Stimulated activated CD4-positive, alpha-beta T cell treated with anti-CD3 and anti-CD28 coated beads, TNF-alpha, amount 100 ng/mL, for 24 hours (primary cell): ENCODE measurements at places on chromosomes 7 and 10.

DNA sequence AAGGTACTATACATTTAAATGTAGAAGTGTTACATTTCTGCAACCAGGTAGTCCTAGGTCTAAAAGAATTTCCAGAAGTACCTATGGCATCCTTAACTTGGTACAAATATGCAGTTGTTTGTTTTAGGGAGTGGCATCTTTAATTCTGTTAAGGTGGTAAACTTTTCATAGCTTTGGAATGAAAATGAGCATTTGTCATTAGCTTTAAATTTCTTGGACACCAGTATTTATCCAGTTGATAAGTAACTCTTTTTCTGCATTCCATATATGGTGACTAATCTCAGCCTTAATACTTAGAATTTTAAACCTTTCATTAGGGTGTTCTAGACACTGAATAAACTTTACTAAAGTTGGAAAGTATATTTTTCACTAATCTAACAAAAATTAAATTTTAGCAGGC lies 10.8 kb downstream of the SLF2 start:
- DNase-seq = no peak

- DNase-seq = no peak
These were observed 420.4 kb upstream of the ZMIZ1 start for GRCh38 chr10:78648256-78648860.

DNA sequence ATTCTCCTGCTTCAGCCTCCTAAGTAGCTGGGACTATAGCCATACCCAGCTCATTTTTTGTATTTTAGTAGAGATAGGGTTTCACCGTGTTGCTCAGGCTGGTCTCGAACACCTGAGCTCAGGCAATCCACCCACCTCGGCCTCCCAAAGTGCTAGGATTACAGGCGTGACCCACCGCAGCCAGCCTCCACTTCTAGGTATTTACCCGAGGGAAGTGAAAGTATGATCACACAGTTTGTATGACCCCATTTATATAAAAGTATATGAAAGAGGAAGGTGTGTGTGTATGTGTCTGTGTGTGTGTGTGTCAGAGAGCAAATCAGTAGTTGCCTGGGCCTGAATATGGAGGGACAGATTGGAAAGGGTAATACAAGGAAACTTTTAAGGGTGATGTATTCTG lies 2.0 kb upstream of the PURB start:
- no peak for DNase-seq

- DNase-seq = no peak
These were observed 48.4 kb upstream of the SEMA3C start for GRCh38 chr7:80967071-80967916.

DNA sequence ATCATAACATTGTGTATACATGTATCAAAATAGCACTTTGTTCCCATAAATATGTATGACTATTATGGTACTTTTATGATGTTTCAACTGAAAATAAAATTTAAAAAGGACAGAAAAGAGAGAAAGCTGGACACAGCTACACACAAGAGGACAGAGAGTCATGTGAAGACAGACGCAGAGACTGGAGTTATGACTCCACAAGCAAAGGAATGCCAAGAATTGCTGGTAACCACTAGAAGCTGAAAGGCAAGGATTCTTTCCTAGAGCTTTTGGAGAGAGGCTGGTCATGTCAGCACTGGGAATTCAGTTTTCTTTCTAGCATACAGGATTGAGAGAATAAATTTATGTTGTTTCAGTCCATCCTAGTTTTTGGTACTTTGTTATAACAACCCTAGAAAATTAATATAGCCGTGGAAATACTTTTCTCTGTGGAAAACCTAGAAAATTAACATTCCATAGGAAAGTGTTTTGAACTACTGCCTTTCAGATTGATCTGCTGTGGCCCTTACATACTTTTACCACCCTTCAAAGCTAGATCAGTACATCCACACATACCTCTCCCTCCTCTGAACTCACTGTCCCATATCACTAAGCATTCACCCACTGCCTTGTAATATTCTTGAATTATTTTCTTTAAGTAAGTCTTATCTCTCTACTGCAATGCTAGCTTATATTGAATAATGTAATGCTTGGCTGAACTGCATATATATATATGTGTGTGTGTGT lies 575.3 kb downstream of the IPMK start:
- DNase-seq = no peak

DNA sequence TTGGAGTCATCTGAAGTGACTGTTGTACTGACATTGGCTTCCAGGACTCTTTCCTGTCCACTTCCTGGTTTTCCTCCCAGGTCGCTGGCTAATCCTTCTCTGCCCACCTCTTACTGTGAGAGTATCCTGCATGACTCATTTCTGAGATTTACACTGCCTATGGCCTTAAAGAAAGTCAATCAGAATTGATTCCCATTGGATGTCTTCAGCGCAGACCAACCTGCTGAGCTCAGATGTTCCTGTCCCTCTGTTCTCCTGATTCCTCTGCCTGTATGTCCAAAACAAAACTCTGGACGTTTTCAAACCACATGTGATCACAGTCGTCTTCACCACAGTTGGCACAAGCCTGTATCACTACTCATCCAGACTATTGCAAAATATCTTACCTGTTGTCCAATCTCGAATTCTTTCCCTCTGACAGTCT lies 262.1 kb downstream of the CREB5 start:
- no peak for DNase-seq

DNA sequence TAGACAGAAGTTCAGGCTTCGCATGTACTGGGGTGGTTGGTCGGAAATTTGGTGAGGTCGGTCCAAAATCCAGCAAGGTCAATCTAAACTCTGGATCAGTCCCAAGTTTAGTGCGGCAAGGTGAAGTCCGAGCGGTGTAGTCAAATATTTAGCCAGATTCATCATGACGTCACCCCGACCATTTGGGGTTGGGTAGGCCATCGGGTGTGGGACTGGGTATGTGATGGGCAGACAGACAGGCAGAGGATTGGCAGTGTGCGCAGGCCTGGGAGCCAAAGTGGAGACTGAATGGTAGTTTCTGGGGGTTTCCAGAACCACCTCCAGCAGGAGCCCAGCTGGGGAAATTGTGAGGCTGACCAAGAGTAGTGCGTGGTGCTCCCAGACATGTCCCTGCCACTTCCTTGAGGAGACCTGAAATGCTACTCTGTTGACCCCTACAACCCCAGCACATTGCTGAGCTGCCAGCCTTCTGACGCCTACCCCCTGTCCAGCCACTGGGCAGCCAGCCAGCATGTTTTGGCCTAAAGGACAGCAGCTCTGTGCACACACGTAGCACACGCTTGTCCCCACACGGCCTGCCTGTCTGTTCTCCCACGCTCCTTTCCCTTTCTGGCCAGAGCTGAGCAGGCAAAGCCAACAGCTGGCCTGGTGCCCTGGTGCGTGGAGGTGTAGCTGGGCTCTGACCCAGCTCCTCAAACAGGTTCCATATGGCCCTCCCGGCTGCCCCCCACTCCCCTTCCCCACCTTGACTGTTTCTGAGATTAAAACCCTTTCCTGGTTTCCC lies 55.9 kb downstream of the FAM241B start:
- no peak for DNase-seq

GRCh38 chr10:128275388-128276177 lies 149.4 kb upstream of the MKI67 start:
- DNase-seq = no peak

DNA sequence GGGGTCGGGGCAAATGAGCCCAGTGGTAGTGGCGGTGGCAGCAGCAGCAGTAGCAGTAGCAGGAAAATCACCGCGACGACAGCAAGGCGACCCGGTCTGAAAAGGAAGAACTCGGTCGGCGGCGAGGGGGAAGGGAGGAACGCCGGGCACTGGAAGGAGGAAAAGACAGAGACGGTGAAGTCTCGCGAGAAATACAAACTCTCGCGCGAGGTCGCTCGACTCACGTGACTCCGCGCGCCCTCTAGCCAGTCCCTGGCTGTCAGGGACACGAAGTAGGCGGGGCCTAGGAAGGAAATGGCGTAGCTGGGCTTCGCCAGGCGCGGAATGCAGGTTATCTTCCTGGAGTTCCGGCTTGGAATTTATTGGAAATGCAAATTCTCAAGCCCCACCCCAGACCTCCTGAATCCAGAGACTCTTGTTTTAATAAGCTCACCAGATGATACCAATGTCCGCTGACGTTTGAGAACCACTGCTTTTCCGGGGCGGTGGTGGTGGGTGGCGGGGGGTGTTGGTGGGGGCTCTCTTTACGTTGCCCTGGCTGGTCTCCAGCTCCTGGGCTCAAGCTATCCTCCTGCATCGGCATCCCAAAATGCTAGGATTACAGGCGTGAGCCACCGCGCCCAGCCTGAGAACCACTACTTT lies at the start of gene SMNDC1:
Gene SMNDC1 (minus strand): TSS at position 141 of the 642 bp plus-strand sequence. CDS start 1,333 bp downstream, outside the sequence.
- DNase-seq = peak; percentile 91

- peak; percentile 43 for DNase-seq
These were observed 37.8 kb downstream of the RSU1 start for GRCh38 chr10:16779384-16779915.

- no peak for DNase-seq
These were observed 3.1 kb upstream of the ABCA13 start for GRCh38 chr7:48168159-48168558.

GRCh38 chr7:99106821-99107241 lies 37.1 kb downstream of the SMURF1 start:
- DNase-seq = no peak

DNA sequence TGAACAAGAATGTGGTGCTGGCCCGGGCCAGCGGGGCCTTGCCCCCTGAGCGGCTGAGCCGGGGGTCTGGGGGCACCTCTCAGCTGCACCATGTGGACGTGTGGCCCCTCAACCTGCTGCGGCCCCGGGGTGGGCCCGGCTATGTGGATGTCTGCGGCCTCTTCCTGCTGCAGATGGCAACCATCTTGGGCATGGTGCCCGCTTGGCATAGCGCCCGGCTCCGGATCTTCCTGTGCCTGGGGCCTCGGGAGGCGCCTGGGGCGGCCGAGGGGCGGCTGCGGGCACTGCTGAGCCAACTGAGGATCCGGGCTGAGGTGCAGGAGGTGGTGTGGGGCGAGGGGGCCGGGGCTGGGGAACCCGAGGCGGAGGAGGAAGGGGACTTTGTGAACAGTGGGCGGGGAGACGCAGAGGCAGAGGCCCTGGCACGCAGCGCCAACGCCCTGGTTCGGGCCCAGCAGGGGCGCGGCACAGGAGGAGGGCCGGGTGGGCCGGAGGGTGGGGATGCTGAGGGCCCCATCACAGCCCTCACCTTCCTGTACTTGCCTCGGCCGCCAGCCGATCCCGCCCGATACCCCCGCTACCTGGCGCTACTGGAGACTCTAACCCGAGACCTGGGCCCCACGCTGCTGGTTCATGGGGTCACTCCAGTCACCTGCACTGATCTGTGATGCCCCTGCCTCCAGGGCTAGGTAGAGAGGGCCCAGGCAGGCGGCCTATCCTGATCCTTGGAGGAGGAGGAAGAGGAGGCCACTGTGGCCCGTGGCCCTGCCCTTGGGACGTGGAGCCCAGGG lies 1.1 kb upstream of the TRIP6 start:
- DNase-seq = no peak

GRCh38 chr10:71314028-71314693 lies 4.9 kb upstream of the SLC29A3 start:
- DNase-seq = peak; percentile 47

- DNase-seq = no peak
These were observed 23.2 kb upstream of the SDK1 start for GRCh38 chr7:3277604-3278572.

- no peak for DNase-seq
These were observed 15.6 kb downstream of the SEC31B start for GRCh38 chr10:100504096-100504495.

DNA sequence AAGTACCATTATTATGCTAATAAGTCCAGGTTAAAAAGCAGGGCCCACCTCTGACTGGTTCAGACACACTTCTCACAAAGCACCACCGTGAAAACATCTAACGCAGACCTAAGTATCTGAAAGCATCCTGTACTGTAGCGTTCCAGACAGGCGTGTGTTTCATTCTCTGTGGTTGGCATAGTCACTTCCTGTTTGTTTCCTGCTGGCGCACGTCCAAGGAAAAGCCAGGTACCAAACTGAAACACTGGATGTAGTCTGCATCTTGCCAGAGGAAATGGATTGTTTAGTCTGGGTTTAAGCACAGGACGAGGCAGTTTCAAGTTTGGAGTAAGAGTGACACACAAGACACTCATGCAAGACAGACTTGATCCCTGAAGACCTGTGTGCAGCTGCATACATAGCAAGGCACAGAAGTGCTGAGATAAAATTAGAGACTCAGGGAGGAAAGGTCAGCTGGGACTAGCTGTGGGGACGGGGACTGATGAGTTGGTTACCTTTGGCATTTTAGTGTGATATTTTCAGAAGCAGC lies 23.3 kb downstream of the BPGM start:
- peak; percentile 65 for DNase-seq

DNA sequence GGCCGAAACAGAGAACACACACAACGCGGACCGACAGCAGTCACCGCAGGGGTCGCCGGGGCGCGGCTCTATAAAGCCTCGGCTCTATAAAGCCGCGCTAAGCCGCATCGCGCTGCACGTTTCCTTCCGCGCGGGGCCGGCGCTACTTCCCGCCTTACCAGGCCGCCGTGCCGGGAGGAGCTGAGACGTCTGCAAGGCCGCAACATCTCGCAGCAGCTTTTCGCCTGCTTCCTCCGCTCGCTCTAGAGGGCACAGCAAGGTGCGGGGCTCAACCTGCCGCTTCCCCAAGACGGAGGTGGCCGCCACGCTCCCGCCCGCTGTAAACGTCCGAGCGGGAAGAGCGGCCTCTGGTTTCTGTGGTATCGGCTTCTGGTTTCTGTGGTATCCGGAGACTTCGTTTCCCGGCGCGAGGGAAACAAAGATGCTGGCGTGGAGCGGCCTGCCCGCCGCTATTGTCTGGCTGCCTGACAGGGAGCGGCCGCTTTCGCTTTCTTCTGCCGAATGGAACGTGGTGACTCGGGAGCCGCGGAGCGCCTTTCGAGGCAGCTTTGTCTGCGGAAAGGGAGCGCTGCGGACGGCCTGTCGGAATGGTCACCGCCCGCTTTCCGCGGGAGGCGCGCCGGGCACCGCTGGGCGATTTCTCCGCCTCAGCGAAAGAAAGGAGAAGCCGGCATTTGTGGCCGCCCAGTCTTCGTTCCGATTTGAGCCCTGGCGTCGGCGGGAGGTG lies 91.8 kb downstream of the SPAG6 start:
- DNase-seq = peak; percentile 68

DNA sequence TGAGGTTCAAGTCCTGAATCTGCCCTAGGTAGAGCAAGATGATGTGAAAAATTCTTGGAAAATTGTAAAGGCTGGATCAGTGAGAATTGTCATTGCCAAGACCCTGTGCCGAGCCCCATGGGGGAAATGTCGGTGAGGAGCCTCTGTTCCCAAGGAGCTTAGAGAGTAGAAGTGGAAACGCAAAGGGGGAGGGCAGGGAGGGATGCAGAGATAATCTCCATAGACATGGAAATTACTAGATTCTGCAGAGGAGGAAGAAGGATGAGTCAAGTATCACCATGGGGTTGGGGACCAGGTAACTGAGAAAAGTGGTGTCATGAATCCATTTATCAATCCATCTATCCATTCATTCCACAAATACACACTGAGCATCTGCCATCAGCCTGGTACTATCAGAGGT lies 26.0 kb downstream of the DUSP5 start:
- no peak for DNase-seq
